NCI-H1105 treated with DMSO at 0.1 percent for 48 hours (cell line): ENCODE measurements at places on chromosomes 5 and 9.

GRCh38 chr5:162721125-162721524 is 653.6 kb downstream of the GABRG2 start:
- no peak for DNase-seq

DNA sequence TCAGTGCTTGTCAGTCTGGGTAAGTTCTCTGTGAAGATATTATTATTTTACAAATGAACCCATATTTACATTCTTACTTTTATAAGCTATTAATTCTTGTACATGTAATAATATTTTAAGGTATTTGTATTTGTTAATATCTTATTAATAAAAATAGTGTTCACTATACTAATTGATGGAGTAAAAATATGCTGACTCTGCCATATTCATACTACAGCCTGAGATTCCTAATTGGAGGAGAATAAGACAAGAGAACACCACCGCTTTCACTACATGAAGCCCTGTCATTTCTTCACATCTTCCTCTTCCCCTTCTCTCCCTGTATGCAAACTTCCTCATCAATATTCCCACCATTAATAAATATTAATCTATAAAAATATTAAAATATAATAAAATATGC is 167.6 kb upstream of the TUSC1 start:
- no peak for DNase-seq

- DNase-seq = no peak
Observed at GRCh38 chr9:136306211-136307208, 2.6 kb upstream of the CCDC187 start.

- peak; percentile 48 for DNase-seq
Observed at GRCh38 chr5:26805076-26805475, 233.3 kb downstream of the CDH9 start.

GRCh38 chr9:94443032-94443722 is 111.7 kb upstream of the PCAT7 start:
- peak; percentile 79 for DNase-seq

DNA sequence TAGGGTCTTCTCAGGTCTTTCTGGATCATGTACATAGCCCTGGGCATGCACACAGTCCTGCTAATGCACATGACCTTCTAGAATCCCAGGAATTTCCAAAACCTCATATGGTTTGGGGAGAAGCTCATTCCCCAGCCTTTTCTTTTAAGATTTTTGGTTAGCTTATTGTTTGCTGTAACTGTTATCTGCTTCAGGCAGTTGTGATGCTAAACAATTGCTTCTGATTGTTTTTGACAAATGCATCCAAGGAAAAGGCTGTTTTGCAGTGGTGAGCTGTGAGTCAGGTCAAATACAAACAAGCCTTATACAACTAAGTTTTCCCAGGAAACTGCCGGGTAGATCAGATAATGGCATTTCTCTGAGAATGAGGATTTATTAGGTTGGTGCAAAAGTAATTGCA is 32.7 kb downstream of the SMC5 start:
- DNase-seq = no peak

GRCh38 chr9:20197976-20198685 is 409.3 kb upstream of the SLC24A2 start:
- DNase-seq = no peak

- DNase-seq = no peak
Observed at GRCh38 chr5:41447650-41448510, 62.5 kb downstream of the PLCXD3 start.

GRCh38 chr5:57537811-57538210 is 55.2 kb upstream of the ACTBL2 start:
- DNase-seq = no peak

DNA sequence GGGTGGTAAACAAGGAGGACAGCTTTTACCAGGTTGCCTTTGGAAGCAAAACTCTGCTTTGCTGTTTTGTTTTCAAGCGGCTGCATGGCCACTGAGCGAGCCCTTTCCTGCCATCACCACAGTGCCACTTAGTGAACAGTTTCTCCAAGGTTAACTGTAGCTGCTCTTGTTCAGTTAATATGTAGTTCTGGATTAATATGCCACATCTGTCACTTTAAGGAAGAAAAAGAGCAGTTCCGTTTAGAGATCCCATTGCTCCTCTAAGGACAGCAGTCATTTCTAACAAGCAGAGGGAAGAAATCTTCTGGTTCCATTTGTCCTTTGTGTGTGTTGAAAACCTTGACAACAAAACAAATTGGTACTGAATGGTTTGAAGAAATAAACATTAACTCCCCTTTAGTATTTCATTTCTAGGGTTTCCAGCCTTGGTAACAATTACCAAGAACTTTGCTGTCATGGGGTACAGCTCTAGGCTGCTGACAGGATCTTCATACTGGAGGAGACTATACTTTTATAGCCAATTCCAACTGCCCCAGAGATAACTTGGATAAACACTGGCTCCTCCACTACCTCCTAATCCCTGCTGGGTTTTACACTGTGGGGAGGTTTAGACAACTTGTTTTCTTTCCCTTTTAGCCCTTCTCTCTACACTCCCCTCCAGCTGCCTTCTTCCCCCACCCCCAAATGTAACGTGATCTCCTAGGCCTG is 10.3 kb upstream of the ABL1 start:
- DNase-seq = peak; percentile 35

DNA sequence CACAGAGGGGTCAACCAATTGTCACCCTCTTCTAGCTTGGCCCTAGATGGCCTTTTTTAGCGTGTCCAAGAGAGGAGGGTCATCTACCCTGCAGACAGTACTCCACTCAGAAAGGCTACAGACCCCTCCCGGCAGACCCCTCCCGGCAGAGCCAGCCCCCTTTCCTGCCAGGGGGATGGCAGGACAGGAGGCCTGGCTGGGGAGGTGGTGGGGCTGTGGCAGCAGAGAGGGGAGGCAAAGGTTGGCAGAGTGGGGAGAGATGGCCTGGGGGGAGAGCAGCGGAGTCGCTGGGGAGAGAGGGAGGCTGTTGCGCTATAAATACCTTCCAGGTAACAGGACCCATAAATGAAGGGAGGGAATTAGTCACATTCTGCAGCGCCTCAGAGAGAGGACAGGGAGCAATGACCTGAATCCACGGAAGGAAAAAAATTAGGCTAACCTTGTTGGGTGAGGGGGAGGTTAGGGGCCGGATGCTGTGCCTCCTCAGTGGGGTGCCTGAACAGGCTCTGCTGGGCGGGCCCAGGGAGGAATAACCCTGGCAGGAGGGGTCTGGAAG is 32.9 kb upstream of the PSD2 start:
- DNase-seq = no peak

DNA sequence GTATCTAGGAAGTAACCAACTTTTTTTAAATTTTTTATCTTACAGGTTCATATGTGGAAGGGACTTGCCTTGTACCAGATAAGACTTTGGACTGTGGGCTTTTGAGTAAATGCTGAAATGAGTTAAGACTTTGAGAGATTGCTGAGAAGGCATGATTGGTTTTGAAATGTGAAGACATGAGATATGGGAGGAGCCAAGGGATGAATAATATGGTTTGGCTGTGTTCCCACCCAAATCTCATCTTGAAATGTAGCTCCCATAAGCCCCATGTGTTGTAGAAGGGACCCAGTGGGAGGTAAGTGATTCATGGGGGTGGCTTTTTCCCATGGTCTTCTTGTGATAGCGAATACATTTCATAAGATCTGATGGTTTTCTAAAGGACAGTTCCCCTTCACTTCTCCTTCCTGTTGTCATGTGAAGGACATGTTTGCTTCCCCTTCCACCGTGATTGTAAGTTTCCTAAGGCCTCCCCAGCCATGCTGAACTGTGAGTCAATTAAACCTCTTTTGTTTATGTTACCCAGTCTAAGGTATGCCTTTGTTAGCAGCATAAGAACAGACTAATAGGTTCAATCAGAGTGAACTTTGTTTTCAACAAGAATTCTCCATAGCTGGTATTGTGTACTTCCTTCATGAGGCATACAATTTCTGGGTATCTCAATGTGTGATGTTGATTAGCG is 535.6 kb upstream of the MEF2C start:
- DNase-seq = no peak

GRCh38 chr9:93578844-93579243 is 2.5 kb downstream of the PHF2 start:
- no peak for DNase-seq

GRCh38 chr5:124655921-124656511 is 90.4 kb downstream of the ZNF608 start:
- peak; percentile 84 for DNase-seq

DNA sequence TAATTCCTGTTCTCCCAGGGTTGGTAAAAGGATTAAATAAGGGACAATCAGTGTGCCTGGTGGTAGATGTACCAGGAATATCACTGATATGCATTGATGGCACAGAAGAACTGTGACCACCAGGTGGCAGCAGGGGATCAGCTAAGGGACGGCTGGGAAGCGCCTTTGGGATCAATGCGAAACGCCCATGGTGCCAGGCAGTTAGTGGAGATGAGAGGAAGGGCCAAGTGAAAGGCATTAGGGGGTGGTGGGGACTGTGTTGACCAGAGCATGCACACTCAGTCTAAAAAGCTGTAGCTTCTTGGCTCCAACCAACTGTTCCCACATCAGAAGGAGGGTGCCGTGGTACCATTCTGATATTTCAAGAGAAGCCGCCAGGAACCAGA is 55.6 kb downstream of the ARHGEF37 start:
- peak; percentile 30 for DNase-seq

DNA sequence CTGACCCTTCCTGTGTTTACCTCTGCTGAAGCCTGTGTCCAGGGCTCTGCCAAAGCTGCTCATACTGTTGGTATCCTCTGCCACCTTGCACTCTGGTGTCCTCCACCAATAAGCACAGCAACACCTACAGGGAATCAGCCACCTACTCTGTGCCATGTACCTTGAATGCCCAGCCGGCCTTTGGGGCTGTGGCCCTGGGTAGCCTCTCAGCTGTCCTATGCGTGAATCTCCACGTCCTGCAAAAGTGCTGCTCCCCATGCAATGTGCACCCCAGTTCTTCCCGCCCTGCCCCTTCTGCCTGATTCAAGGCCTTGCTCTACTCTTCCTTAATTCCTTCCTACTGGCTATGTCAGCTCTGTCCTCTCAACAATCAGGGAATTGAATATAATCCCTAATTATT is 506.5 kb downstream of the ARHGEF28 start:
- DNase-seq = no peak

DNA sequence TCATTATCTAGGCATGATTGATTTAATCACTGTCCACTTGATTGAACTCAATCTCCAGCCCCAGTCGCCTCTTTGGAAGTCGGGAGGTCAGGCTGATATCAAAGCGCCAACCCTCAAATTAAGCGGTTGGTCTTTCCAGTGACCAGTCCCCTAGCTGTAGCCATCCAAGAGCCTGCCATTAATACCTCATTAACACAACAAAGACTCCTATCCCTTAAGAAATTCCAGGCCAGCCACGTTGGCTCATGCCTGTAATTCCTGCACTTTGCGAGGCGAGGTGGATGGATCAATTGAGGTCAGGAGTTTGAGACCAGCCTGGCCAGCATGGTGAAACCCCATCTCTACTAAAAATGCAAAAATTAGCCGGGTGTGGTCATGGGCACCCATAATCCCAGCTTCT is 27.4 kb upstream of the GCNT1 start:
- no peak for DNase-seq

GRCh38 chr9:4495537-4495936 is 5.3 kb downstream of the SLC1A1 start:
- DNase-seq = no peak

DNA sequence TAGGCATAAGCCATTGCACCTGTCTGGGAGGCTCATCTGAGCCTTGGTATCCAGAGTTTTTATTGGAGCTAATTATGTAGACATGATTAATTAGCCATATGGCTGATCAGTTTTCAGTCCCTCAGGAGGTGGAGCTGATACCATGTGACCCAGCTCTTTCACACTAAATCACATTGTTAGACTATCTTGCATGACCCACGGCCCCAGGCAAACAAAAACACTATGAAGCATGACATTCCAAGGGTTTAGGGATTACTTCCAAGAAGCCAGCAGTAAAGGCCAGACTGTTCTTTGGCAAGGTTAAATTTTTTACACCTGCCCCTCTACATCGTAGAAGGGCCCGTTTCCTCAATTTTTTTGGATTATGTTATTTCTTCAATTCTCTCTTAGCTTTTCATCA is 5.0 kb upstream of the C5orf24 start:
- no peak for DNase-seq

DNA sequence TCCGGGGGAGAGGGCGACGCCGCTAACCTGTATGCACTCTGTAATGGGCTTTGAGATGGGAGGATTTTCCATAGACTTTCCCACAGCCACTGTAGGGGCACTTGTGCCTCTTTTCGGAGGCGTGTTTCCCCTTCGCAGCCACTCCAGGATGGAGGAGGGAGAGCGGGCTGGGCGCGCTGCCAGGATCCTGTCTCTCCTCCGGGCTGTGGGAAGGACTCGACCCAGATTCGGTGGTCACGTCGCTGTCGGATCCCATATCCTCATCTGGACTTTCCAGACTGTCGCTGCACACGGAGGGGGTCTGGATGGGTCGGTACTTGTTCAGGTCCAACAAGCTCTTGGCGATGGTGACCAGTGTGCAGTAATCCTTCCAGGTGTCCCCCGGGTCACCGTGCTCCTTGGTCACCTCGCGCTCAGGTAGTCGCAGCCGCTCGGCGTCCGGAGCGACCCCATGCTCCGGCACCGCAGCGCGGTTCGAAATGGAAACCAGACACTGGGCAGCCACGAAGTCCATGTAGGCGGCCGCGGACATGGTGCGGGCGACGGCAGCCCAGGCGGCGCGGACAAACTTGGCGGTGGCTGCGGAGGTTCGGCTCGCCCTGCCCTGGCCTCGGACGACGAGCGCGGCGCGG is 1.5 kb downstream of the KLF9 start:
- peak; percentile 62 for DNase-seq

DNA sequence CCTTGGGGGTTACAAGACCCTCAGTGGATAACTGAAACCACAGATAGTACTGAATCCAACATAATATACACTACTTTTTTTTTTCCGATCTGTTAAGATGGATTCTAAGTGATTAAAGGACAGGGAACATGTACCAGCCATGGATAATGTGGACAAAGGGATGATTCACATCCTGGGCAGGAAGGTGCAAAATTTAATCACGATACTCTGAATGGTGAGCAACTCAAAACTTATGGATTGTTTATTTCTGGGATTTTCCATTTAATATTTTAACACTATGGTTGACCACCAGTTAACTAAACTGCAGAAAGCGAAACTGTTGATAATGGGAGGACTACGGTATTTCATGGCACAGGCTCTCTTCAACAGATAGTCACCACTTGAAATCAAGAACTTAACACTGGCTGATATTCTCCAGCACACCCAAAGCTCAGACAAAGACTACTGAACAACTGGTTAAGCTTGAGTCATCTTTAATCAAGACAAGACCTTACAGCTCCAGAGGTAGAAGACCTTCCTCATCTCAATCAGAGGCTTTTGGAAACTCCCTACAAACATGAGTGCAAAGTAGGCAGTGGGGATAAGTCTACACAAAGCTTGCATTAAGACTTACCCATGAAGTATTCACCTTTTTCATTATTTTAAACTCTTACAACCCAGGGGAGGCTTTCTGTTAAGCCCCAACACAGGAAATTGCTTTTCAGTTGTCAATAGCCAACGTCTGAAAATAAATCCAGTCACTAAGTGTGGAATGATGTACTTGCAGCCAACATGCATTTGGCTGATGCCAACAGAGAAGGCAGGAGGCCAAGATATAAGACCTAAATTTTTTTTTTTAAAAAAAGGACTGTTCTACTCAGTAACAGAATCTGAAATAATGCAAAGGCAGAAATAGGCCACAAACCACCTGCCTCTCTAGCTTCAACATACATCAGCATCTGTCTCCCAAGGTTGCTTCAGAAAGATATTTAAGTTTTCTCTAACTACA is 78.7 kb downstream of the ELAVL2 start:
- no peak for DNase-seq

- DNase-seq = no peak
Observed at GRCh38 chr9:129769669-129770068, 16.8 kb upstream of the PTGES start.

GRCh38 chr9:86684148-86684547 is 263.2 kb downstream of the GAS1 start:
- peak; percentile 12 for DNase-seq
